ENCODE measurements at places on chromosomes 1 and 21.

GRCh38 chr1:197920067-197920396 lies 2.9 kb downstream of the LHX9 start:
- DNase-seq, result no peak

- DNase-seq, result no peak
Observed at GRCh38 chr1:246182149-246182851, 324.8 kb downstream of the SMYD3 start.

GRCh38 chr1:6037338-6037762 lies 8.3 kb upstream of the KCNAB2 start:
- DNase-seq, result no peak

DNA sequence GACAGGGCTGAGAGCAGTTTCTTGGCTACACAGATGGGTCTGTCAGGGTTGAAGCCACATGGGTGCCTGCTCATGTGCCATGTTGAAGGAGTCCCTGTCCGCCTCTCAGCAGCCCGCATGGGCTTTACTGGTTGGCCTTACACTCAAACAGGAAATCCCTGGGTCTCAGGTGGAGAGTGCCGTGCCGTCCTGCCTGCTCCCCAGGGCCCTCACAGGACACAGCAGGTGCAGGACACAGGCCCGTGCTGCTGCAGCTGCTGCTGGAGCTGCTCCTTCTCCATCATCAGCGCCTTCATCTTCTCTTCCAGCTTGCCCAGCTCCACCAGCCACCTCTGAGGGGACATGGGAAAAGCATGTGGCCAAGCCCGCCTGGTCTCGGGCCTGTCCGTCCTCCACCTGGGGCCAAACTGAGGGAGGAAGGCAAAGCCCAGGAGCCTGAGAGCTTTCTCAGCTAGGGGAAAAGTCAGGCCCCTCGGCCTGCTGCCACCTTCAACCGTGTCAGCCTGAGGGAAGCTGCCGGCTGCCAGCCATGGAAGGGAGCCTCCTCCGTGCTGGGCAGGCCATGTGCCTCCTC lies 5.5 kb downstream of the SLFNL1 start:
- DNase-seq, result no peak

GRCh38 chr1:89100412-89100811 lies 25.5 kb downstream of the GBP2 start:
- DNase-seq, result no peak

- no peak for DNase-seq
Observed at GRCh38 chr21:44708213-44708865, 3.0 kb downstream of the TSPEAR start.

DNA sequence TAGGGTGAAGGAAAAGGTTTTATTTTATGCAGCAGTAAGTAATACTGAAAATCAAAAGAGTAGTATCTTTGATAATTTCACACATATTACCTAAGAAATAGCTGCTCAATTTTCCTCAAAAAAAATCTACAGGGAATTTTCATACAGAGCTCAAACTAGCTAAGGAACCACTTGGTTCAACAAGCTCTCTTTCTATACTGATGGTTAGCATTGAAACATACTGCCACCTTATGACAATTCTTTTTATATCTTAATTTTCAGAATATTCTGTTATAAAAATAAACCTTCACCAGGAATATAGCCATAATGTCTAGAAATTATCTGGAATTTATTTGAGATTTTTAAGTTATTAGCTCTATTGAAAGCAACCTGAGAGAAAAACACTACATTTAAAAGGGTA lies 142.1 kb downstream of the DPYD start:
- DNase-seq, result no peak

- DNase-seq, result no peak
Observed at GRCh38 chr1:25959611-25960010, 38.3 kb downstream of the PAFAH2 start.

GRCh38 chr1:1240822-1241587 lies 5.5 kb downstream of the C1QTNF12 start:
- DNase-seq, result no peak

All from activated CD4-positive, alpha-beta T cell treated with anti-CD3 and anti-CD28 coated beads, Interleukin-2, amount 50 U/mL, for 1 hour (primary cell).